ENCODE measurements at places on chromosomes 6 and 20.

DNA sequence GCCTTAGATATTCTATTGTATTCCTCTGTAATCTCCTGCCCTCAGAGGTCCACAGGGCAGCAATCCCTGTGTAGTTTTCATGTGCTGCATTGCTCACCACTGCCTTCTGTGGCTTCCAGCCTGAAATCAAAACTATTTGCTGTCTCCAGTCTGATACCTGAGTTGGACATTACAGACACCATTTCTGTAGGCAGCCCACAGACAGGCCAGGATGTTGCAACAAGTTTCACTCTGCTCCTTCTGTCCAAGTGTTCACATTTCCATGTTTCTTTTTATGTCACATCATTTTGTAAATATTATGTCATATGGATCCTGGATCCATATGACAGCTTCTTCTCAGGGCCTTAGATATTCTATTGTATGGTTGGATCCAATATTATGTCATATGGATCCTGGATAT lies 21.7 kb downstream of the ECI2 start:
- no peak for DNase-seq

GRCh38 chr6:164882236-164882635 lies 427.2 kb downstream of the C6orf118 start:
- no peak for DNase-seq

DNA sequence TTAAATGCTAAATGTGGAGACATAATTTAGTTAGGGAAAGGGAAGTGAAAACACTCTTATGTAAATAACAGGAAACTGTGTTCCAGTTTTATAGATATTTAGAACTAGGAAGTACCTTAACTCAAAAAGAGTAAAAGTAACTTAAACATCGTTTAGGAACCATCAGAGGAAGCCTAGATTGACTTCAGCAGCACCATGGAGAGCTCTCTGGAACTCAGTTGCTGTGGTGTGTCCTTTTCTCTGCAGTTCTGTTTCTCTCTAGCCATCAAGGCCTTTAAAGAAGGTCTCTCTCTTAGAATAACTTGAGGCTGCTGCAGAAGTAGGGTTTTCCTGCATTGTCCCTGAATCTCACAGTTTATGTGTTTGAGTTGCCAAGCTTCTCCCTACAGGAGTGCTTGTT lies 26.9 kb downstream of the CLVS2 start:
- no peak for DNase-seq

DNA sequence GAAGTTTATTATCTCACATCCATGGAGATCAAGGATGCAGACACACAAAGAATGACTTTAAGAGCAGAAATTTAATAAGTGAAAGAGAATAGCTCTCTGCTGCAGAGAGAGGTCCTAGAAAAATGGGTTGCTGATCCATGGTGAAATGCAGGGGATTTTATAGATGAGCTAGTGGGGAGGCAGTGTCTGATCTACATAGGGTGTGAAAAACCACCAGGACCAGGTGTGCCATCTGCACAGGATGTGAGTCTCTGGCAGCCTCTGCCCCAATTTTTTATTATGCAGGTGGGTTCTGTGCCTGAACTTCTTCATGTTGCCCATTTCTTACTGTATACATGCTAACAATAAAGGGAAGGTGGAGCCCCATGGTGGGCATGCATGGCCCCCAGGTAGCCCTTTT lies 19.9 kb upstream of the NANP start:
- no peak for DNase-seq

- DNase-seq = peak; percentile 3
Observed at GRCh38 chr20:21808863-21809664, 103.6 kb downstream of the PAX1 start.

DNA sequence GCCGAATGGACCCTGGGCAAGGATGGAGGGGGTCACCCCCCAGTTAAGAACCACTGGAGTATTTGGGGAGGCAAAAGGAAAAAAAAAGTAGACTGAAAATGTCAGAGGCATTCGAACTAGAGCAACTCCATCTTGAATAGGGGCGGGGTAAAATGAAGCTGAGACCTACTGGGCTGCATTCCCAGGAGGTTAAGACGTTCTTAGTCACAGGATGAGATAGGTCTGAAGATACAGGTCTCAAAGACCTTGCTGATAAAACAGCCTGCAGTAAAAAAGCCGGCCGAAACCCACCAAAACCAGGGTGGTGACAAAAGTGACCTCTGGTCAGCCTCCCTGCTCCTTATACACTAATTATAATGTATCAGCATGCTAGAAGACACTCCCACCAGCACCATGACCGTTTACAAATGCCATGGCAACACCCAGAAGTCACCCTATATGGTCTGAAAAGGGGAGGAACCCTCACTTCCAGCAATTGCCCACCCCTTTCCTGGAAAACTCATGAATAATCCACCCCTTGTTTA lies 70.4 kb upstream of the KCNG1 start:
- no peak for DNase-seq

GRCh38 chr6:74705451-74705850 lies 500.4 kb downstream of the COL12A1 start:
- DNase-seq = no peak

DNA sequence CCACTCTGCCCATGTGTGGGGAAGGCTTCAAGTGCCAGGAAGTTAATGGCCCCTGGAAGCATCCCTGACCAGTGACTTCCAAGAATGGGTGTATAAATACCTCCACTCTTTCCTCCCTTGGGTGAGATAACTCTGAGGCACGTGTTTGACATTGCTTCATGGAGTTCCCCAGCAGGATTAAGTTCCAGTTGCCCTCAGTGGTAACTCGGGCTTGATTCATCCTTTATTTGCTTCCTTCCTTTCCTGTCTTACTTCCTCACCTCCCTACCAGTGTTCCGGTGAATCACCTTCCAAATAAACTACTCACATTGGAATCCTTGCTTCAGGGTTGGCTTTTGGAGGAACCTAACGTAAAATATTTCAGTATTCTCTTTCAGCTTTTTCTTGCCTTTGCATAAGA lies 84.6 kb upstream of the JAG1 start:
- DNase-seq = no peak

DNA sequence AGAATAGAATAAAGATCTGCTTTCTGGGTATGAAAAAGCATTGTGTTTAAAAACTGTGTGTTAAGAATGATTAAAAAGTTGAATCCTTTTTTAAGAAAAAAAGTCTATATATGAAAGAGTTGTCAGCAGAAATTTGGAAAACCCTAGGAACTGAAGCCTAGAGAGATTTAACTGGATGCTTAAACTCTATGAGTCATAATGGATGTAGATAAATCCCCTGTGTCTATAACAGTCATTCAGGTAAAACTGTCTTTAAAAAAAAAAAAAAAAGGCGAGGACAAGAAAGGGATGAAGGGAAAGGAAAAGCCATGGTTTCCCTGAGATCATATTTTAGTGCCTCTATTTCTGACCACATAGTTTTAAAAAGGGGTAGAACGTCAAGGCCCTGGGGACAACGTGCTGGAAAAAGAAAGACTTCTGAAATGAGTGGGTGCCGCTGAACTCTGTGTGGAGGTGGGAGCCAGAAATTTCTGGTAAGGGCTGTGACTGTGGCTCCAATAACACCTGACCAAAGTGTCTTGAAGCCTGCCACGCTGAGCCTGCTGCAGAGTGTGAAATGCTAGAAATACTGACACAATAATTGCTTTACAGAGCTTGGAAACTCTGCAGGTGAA lies 302.6 kb upstream of the ARID1B start:
- DNase-seq = no peak

GRCh38 chr20:24739746-24740145 lies 209.3 kb upstream of the CST7 start:
- DNase-seq = no peak

GRCh38 chr6:141464490-141464889 lies 668.2 kb upstream of the GJE1 start:
- peak; percentile 32 for DNase-seq

GRCh38 chr6:75484535-75484934 lies 9.1 kb downstream of the FILIP1 start:
- DNase-seq = no peak

DNA sequence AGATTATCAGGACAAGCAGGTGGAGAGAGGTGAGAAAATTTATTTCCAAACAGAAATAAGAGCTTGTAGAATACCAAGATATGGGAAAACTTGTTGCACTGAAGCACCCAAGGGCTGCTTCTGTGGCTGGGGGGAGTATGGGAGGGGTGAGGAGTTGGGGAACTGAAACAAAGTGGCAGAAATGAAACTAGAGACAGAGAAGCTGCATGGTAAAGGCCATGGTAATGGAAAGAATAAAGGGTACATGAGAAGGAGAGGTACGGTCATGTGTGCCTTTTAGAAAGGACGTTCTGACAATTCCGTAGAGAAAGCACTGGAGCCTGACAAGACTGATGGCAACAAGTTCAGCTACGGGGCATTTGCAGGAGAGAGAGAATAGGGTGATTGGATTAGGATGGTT lies 51.6 kb upstream of the RIN2 start:
- no peak for DNase-seq

- peak; percentile 64 for DNase-seq
Observed at GRCh38 chr6:30219244-30219643, 6.0 kb upstream of the TRIM26 start.

GRCh38 chr6:105015482-105015881 lies 58.6 kb downstream of the LIN28B start:
- DNase-seq = no peak

- no peak for DNase-seq
Observed at GRCh38 chr20:61810738-61811135, 254.9 kb downstream of the TAF4 start.

GRCh38 chr20:18288749-18289267 lies 481 bp downstream of the ZNF133 start:
- no peak for DNase-seq

All from CD4-positive, alpha-beta T cell treated with Interleukin-15 for 4 hours (primary cell).